ENCODE measurements at places on chromosomes 12 and 14.

- no peak for DNase-seq
These were observed 58.2 kb upstream of the STON2 start for GRCh38 chr14:81458352-81458751.

DNA sequence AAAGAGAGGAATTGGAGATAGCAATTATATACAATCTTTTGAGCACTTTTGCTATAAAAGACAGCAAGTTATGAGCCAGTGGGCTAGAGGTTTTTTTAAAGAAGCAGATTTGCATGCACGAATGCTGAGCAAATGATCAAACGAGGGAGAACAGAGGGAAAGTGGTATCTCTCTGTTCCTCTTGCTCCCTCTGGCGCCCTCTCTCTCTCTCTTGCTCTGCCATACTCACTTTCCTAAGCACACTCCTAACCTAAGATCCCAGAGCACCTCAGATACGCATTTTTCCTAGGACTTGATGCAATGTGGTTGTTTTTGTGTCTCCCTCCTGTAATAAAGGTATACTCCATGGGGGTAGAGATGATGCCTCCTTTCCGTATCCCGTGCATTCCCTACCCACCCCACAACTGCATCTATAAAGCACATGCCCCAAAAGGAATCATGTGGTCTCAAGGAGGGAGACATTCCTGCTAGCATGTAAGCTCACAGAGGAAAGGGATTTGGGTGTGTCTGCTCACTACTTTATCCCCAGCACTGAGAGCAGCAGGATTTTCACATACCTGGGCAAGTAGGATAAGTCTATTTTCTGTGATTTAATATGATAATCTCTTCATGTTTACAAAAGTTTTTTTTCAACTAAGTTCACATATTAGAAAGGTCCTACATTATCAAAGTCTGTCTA, 270.2 kb downstream of the SSPN start:
- no peak for DNase-seq

DNA sequence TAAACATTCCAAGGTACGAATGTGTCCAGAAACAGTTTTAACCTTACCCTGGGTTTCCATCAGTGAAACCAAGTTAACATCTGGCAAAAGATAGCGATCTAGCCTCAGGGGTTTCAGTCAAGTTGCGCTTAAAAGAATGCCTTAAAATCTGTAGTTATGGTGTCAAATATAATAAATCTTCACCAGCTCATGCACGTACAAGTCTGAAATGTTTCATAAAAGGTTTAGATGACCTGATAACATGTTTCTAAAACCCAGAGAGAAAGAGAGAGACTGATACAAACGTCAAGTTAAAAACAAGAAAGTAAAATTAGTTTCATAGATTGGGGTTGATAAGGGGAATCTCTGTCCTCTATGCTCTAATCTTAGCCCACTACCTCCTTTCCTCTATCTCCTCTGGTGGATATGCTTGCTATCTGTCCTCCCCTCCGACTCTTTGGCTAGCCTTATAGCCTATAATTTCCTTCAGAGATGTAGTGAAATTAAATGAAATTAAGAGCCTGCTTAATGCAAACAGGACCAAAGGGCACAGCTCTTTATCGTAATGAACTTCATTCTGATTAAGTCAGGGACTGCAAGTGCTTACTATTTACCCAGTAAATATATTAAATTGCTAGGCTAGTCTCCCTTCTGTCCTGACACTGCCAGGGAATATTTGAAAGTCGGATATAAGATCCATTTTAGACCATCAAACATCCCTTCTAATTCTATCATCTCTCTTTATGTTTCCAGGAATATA, 18.4 kb upstream of the FOS start:
- no peak for DNase-seq

GRCh38 chr14:24984846-24985589, 64.9 kb downstream of the STXBP6 start:
- peak; percentile 1 for DNase-seq

DNA sequence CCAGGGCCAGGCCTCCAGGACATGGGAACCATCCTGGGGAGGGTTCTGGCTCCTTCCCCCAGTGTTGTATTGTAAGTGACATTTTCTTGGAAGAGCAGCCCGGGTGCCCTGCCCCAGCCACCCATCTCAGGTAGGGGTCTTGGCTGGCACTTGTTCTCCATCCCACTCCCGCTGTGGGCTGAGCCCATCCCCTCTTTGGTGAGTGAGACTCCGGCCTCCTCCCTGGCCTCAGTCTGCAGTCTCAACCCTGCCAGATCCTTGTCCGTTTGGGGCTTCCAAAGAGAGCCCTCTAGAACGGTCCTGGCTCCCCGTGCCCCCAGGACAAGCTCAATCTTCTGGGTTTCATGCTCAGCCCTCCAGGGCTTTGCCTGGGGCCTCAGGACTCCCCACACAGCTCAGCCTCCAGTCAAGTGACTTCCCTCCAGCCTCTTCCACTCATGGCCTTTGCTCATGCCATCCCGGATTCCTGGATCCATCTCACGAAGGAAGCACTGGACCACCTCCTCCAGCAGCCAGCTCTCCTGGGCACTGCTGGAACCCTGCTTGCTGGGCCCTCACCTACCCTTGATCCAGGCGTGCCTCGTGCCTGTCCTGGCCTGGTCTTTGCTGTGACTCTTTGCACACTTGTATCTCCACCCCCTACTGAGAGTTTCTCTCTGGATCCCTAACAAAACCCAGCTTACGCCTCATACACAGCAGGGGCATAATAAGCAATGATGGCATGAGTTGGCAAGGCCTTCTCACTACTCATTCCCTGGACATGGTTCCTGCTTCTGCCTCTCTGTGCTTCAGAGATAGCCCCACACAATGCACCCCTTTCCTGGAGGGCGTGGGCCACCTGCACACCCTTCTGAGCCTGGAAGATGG, 297.4 kb upstream of the RTL1 start:
- DNase-seq: no peak

DNA sequence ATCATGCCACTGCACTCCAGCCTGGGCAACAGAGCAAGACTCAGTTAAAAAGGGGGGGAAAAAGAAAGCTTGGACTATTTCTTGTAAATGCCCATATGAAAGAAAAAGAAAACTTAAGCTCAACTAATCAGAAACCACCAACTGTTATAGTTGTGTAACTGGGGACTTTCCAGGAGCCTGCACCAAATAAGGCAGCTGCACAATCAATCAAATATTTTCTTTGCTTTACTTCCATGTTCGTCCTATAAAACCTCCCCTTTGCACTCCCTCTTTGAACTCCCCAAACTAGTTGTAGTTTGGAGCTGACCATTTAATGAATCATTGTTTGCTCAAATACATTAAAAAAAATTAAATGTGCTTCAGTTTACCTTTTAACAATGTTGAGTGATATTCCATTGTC, 54.9 kb downstream of the OTOGL start:
- DNase-seq: no peak

DNA sequence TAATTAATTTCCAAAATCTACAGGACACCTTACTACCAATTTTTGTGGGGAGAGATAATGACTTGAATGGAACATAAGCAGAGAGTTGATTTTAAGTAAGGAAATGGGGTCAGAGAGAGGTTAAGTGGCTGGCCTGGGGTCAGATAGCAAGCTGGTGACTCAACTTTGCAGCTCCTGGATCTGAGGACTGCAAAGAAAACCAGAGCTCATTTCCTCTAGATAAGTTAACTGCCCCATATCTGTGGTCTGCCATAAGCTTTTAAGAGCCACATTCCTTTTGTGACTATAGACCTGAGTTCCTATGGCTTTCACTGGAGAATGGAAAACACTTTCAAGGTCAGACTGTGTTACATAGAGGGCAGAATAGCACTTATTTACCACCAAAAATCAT, 201.2 kb upstream of the PRICKLE1 start:
- DNase-seq: no peak

- no peak for DNase-seq
These were observed 121.9 kb upstream of the SLC35F4 start for GRCh38 chr14:57987596-57988300.
